ENCODE measurements at places on chromosomes 3 and 15.

DNA sequence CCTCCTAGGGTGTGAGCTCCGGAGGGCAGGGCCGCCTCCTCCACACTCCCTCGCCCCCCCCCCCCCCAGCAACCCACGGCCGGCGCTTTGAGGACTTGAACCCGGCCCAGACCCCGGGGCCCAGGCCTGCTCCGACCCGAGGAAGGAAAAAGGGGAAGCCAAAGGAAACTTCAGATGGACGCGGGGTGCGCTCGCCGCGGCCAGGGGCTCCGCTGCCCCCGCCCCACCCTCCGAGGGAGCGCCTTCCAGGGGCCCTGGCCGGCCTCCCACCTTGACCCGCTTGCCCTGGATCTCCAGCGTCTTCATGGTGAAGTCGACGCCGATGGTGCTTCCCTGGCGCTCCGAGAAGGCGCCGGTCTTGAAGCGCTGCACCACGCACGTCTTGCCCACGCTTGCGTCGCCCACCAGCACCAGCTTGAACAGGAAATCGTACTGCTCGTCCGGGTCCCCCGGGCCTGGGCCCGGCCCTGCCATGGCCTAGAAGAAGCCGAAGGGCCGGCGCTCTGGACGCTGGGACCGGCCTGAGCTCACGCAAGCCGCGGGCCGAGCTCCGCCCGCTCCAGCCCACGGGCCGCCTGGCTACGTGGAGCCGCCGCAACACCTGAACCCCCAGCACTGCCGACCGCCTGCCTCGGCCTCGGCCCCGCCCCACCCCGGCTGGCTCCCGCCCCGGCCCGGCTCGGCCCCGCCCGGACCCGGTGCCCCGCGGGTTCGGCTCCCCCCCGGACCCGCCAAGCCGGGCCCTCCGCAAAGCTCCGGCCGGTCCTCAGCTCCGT lies 400 bp downstream of the RAB43 start:
- no peak for DNase-seq

GRCh38 chr3:39176025-39176714 lies 16.2 kb downstream of the XIRP1 start:
- DNase-seq: no peak

DNA sequence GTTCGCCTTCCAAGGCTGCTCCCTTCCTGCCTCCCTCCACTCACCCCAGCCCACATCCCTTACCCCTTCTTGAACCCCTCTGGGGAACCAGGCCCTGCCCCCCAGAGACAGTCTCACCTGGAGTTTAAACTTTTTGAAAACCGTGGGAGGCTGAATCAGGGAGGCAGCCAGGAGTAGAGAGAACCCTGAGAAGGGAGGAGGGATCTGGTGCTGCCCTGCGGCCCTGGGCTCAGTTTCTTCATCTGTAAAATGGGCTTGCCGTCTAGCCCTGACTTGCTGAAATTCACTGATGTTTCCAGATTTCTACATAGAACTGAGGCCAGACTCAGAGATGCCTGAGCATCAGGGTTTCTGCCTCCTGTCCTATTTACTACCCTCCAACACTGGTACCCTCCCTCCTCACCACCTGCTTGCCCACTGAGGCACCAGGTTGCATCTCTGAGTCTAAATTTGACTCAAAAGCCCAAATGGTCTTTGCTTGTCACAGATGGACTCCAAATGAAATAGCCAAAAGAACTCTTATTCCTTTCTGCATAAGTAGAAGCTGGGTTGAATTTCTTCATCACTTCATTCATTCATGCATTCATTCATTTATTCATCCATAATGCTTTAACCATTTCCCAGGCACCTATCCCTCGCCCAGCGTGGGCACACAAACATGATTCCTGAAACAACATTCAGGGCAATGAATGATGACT lies 11.9 kb upstream of the STRA6 start:
- DNase-seq: no peak

DNA sequence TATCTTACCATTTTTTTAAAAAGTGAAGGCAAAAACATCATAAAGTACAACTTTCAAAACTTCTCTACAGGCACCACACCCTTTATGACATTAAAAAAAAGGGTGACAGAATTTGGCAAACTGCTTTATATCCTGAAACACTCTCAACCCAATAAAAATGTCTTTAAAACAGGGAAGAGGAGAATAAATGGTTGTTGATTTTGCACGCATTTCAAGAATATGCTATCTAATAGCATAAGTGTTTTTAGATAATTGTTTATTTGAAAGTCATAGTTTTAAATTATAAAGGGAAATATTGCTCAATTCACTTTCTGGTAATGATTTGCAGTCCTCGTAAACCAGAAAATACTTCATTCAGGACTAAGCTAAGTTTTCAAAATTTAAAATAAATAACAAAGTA lies 1.7 kb upstream of the PCOLCE2 start:
- DNase-seq: no peak

GRCh38 chr3:195001961-195002861 lies 268.7 kb downstream of the XXYLT1 start:
- DNase-seq: no peak

- DNase-seq: no peak
Observed at GRCh38 chr3:56064684-56065083, 403.6 kb downstream of the ERC2 start.

DNA sequence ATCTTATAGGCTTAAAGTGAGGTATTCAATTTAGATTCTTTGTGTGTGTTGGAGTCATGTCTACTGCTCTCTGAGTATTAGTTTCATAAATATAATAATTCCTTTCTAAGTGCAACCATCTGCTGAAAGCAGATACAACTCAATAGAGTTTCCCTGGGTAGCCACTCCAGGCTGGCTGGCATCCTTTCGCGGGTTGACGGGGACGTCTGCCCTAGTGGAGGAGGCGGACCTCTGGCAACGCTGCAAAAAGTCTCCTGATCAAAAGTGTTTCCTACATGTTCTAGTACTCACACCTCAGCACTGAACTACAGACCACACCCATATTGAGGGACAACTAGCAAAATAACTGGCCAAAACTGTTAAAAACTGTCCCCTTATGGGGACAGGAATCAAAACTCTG lies 2.5 kb downstream of the MOBP start:
- DNase-seq: no peak

GRCh38 chr15:36344887-36345286 lies 234.5 kb upstream of the CDIN1 start:
- DNase-seq: no peak

DNA sequence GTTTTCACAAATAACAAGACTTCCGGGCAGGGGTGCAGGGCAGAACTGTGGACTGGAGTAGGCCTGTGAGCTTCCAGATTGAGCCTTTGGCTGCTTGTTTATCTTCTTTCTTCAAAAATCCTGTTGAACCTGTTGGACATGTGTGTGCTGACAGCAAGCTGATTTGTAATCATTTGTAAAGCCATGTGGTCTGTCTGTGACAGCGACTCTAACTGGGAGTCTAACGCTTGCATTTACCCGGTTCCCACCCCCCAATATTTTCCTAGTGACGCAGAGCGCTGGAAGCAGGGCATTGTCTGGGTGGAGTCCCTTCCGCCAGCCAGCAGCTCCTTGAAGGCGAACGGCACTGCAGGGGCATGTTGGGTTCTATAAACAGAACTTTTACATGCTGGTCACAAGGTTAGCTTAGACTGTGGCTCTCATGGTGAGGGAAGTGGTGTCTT lies 85.7 kb upstream of the MYZAP start:
- no peak for DNase-seq

GRCh38 chr3:123750659-123751420 lies 133.3 kb downstream of the MYLK start:
- DNase-seq: no peak

GRCh38 chr3:118080889-118081288 lies 953.8 kb downstream of the IGSF11 start:
- no peak for DNase-seq

DNA sequence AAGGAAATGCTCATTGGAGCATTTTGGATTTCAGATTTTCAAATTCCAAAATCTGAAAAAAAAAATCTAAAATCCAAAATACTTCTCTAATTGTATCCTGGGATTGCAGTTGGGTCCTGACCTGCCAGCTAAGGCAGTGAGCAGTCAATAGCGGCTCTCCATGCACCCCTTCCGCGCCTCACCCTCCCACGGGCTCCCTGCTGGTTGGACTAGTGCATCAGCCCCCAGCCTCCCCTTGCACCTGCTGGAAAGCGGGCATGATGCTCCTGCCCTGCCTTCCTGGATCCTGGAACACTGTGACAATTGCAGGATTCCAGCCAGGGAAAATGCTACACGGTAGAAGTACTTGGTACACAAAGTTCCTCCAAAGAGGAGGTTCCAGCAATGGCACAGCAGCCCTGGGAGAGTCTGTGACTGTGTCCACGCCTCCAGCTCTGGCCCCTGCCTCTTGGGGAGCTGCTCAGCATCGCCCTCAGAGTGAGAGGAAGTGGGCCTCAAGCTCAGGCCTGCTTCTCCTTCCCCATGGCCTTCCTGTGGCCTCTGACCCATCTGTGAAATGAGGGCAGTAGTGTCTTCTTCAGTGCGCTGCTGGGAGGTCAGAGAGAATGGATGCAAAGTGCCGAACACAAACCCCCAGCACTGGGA lies 39.5 kb upstream of the CHRNB4 start:
- no peak for DNase-seq

DNA sequence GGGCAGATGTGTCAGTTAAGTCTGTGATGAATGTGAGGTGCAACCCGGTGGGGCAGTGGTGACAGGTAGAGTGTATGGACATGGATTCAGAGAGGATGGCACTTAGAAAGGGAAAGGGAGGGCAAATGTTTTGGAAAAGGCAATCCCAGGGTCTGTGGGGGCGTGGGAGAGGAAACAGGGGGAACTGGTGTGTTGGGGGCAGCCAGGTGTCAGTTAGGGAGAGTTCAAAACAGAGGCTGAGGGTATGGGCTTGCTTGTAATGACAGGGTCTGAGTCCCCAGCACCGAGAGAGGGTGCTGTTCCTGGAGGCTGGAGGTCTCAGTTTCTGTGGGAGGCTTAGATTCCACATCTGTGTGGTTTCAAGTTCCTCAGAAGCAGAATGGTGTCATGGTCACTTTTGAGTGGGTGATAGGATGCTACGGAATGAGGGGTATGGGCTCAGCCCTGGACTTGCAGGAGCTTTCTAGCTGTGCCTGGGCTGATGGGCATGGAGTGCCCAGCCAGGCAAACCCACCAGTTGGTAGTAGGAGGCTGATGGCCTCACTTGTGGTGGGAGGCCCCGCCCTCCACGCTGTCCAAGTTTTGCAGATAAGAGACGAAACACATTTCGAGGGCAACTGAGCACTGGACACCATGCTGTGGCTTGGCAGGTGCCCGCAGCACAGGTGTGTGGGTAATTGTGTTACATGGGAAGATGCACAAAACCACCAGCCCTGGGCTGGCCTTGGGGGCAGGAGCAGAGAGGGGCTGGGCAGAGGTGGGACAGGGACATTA lies 209.4 kb downstream of the RPLP1 start:
- no peak for DNase-seq

GRCh38 chr15:46258056-46258455 lies 623.2 kb downstream of the SQOR start:
- DNase-seq: no peak

GRCh38 chr3:21962456-21962855 lies 211.4 kb upstream of the ZNF385D start:
- no peak for DNase-seq

GRCh38 chr3:174541708-174542315 lies 317.3 kb upstream of the NAALADL2 start:
- no peak for DNase-seq

GRCh38 chr15:67370206-67370954 lies 115.8 kb downstream of the IQCH start:
- DNase-seq: no peak

GRCh38 chr3:79314544-79314943 lies 453.3 kb downstream of the ROBO1 start:
- DNase-seq: no peak

GRCh38 chr3:113626503-113627371 lies 69.7 kb downstream of the USF3 start:
- no peak for DNase-seq

DNA sequence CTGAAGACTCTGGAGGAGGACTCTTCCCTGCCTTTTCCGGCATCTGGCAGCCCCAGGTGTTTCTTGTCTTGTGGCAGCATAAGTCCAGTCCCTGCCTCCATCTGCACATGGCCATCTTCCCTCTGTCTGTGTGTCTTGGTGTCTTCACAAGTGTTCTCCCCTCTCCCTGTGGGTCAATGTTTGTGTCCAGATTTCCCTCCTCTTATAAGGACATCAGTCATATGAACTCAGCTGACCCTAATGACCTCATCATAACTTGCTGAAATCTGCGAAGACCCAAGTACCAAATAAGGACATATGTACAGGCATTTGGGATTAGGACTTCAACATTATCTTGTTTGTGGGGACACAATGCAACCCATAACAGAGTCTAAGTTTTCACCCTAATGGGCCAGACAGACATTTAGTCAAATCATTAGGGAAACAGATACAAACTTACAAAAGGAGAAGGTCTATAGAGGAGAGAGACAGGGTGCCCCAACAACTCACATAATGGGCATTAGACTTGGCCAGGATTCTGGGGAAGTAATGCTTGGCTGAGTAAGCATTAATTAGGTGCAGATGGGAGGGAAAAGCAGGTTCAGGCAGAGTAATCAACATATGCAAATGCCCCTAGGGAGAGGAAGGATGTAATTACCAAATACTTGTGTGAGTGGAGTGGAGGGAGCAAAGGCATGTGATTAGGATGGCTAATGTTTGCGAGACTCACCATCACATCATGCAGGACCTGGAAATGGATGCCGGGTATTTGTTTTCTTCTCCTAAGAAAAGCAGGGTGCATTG lies 372.8 kb upstream of the TBL1XR1 start:
- DNase-seq: no peak

GRCh38 chr15:64343841-64344240 lies 12.1 kb downstream of the CSNK1G1 start:
- DNase-seq: no peak

DNA sequence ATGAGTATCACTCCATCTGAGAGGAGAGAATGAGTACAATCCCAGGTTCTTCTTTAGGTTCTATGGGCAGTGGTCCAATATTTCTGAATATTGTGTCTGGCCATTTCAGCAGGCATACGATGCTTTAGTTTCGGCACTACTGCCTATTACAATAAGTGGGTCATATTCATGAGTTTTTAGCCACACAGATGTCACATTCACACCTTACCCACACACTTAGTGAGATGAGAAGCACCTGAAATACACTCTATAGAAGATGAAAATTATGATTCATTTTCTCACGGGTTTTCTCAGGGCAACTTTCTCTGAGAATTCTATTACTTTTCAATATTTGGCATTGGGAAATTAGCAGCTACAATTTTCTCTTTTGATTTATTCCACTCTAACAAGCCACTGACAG lies 132.2 kb downstream of the TGFBR2 start:
- DNase-seq: no peak

DNA sequence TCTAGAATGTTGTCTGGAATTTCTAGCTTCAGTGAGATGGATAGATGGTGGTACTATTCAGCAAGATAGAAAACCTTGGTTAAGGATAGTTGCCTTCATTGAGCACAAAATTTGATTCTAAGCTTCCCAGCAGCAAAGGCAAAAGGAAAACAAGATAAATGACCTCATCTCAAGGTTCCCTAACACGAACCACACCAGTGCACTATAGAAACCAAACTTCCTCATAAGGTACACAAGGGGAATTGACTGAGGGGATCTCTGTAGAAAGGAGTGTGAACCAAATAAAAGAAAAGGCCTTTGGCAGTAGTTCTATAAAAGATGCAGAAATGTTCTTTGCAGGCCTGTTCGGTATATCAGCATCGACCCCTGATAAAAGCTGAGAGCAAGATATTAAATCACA lies 288.9 kb downstream of the SHQ1 start:
- no peak for DNase-seq

Data from esophagus squamous epithelium (tissue), 5 donors.